ENCODE measurements at places on chromosomes 1 and 21. TPM values are rescaled to one million over a fixed set of nuclear protein-coding genes. Genes with fewer than 3 reads are reported as not detected.

DNA sequence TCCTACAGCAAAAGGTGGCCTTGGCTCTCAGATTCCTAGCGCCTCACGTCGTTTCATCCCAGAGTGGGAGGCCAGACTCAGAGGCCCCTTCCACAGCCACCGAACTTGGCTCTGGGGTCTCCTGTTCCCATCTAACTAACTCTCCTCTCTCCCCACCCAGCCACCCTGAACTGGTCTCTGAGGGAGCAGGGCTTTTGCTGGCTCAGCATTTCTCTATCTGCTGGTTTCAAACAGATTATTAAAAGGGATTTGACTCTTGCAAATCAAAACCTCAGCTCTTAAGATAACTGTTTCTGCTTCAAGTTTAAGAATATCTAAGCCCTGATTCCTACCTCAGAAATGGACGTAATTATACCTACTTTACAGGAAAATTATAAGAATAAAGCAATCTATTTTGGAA is 91.0 kb upstream of the ATP1B1 start:
- no peak overlapping the region for H3K4me3 ChIP-seq
- peaks cover 31% of the 10 kb centered on the region for H3K27me3 ChIP-seq
- no peak overlapping the region for H3K27ac ChIP-seq
- no peaks in the 10 kb centered on the region for H3K36me3 ChIP-seq
- DNase-seq, result no peak

- H3K4me1 ChIP-seq, result no peaks in the 10 kb centered on the region
- H3K4me3 ChIP-seq, result no peak overlapping the region
- no peak for DNase-seq
- no peaks in the 10 kb centered on the region for H3K27me3 ChIP-seq
These were observed 119.8 kb downstream of the RNF220 start for GRCh38 chr1:44524655-44525500.

GRCh38 chr1:2906085-2906484 is 104.6 kb upstream of the TTC34 start:
- no peak for DNase-seq
- no peak overlapping the region for H3K4me3 ChIP-seq
- no peak overlapping the region for H3K27ac ChIP-seq
- H3K27me3 ChIP-seq, result peaks cover 10% of the 10 kb centered on the region

ARPC5 gene
- 286 TPM for polyA plus RNA-seq

CADM3 gene
- not detected for polyA plus RNA-seq

Data from naive B cell (primary cell).